Activated CD4-positive, alpha-beta T cell treated with anti-CD3 and anti-CD28 coated beads for 48 hours (primary cell): ENCODE measurements at places on chromosomes 2 and 18.

DNA sequence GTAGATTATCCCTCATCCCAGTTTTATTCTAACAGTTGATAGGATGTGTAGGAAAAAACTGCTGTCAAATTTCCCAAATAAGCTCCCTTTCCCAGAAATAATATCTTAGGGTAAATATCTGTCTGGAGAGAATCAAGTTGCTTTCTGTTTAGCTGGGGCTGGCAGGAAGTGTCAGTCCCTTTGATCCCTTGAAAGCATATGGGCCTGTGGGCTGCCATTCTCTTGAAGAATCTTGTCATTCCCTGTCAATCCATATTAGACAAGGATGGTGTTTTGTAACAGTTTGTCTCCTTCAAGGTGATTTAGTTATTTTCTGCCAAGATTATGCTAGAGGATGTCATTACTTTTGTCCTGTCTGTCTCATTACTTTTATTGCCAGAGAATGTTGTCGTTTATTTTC, 37.1 kb upstream of the UBE2E3 start:
- no peak for DNase-seq

GRCh38 chr2:172195836-172196376, 93.2 kb upstream of the DLX2 start:
- no peak for DNase-seq

GRCh38 chr2:113206251-113206650, 32.5 kb downstream of the PSD4 start:
- no peak for DNase-seq

DNA sequence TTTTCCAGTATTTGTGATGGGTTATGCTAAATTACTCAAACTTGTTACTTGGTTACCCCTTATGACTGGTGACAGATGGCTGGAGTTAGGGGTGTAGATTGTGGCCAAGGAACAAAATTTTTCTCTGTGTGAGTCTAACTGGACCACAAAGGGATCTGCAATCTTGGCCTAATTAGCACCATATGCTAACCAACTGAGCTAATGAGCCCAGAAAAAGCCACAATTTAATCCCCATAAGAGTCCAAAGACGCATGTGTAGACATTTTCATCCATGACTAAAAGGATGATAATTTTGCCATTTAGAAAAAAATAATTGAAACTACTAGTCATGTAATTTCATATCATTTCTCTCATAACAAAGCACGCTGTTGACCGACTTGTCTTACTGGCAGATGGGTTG, 151.2 kb downstream of the ABCA12 start:
- DNase-seq: no peak
